ENCODE measurements at places on chromosomes 3 and 15.

- no peak for DNase-seq
Observed at GRCh38 chr15:101686718-101687117, 34.5 kb upstream of the TM2D3 start.

GRCh38 chr3:14177580-14178246 is 688 bp downstream of the XPC start:
- no peak for DNase-seq

DNA sequence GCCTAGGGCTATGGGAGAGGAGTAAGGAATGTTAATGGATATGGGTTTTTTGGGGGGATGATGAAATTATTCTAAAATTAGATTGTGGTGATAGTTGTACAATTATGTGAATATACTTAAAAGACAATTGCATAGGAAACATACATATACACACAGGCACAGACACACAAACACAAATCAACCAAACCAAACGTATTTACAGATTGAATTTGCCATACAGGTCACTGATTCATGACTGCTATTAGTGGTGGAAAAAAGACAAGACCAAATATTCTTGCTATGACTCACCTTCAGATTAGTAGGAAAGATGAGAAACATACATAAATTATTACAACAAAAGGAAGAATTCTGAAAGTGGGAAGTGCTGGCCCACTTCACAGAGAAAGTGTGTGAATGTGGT is 85.3 kb downstream of the C3orf38 start:
- DNase-seq, result no peak

DNA sequence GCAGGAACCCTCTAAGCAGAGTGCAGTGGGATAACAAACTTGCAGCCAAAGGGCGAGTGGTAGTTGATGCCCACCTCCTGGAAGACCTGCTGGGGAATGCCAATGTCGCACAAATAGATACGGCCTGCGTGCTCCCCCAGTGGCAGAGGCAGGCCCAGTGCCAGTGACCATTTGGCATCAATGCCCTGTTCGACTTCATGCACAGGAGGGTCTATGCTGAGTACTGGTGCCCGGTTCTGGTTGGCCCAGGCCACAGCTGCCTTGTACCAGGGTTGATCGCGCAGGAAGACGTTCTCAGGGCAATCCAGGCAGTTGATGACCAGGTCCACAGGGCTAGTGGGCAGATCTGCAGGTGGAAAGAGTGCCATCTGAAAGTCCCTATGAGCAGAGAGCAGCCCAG is 17.0 kb downstream of the CLK3 start:
- DNase-seq, result no peak

DNA sequence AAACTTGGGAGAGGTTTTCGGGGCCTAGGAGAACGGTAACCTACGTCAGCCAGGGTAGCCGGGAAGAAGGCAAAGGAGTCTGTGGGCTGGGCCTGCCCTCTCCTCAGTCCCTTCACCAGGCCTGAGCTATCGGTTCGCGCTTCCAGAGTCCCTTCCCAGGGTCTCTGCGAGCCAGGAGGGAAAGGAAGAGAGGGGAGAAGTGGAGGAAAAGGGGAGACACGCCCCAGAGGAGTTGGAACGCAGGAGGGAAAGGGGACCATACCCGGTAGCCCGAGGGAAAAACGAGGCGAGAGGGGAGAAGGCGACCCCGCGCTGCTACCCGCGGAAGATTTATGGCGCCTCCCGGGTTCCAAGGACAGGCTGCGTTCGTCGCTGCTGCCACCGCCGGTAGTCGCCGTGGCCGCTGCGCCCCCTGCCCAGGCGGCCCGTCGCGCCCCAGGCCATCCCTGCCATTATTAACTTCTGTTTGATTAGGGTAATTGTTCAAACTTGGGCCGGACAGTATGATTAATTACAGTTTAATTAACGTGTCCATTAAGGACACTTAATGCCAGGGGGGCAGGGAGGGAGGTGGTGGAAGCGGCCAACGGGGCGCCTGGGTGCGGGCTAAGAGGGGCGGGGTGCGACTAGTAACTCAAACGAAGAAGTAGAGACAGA is 3.4 kb upstream of the SKOR1 start:
- no peak for DNase-seq

DNA sequence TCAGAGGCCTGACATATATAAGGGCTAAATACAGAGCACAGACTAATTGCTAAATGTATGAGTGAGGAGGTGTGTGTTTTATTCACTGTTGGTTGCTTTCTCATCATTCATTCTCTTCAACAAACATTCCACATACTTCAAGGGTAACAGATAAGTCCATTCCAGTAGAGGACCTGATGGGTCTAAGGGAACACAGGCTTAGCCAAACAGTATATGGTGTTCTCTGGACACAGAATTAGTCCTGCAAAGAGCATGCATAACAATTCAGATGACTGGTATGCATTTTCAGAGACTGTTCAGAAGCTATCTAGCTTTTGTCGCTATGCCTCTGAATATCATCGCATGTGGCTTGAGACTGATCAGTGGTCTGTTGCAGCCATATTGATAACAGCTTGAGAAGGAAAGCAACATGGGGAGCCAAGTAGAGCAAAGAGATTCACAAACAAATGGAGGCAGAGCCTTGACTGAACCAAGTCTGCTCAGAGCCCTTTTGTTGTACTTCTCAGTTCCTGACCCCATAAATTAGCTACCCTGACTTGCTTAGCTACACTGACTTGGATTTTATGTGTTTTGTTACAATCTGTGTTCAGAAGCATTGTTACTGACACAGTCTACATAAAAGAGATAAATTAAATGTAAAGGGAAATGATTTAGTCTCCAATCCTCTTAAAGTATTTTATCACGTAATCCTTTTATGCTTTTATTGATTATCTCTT is 1178.7 kb downstream of the ROBO1 start:
- DNase-seq, result no peak

DNA sequence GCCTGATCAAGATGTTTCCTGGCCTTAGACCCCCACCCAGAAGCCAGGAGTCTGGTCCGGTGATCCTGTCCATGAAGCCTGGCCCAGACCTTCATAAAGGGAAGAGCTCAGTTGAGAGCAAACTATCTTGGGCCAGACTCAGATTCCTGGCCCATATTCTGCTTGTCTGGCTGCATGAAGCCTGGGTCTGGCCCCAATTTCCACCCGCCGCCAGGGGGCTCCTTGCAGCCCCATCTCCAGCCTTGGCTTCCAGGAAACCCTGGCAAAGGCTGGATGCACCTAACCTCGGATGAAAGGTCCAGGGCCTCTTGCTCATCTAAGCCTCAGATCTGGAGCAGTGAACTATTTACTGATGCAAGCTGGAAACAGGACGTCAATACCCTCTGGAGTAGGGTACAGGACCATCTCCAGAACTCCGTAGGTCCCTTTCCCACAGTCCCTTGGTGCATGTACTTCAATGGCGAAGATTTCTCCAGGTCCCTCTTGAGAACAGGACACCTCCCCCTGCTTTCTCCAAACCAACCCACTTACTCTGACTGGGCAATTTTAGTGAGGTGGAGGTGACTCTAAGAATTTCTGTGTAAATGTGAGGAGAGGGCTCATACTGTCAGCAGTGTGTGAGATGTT is 5.6 kb downstream of the FOXL2 start:
- DNase-seq, result peak; percentile 57

GRCh38 chr15:28896951-28897350 is 11.2 kb downstream of the APBA2 start:
- DNase-seq, result no peak

DNA sequence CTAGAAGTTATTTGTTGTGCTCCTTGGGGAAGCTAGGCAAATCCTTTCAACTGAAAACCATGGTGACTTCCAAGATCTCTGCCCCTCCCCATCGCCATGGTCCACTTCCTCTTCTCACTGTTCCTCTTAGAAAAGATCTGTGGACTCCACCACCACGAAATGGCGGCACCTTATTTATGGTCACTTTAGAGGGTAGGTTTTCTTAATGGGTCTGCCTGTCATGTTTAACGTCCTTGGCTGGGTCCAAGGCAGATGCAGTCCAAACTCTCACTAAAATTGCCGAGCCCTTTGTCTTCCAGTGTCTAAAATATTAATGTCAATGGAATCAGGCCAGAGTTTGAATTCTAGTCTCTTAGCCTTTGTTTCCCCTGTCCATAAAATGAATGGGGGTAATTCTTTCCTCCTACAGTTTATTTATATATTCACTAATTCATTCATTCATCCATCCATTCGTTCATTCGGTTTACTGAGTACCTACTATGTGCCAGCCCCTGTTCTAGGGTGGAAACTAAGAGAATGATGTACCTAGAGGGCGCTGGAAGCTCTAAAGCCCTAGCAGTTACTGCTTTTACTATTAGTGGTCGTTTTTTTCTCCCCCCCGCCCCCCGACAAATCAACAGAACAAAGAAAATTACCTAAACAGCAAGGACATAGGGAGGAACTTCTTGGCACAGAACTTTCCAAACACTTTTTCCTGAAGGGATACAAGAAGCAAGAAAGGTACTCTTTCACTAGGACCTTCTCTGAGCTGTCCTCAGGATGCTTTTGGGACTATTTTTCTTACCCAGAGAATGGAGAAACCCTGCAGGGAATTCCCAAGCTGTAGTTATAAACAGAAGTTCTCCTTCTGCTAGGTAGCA is 657 bp downstream of the PATL2 start:
- DNase-seq, result peak; percentile 57

DNA sequence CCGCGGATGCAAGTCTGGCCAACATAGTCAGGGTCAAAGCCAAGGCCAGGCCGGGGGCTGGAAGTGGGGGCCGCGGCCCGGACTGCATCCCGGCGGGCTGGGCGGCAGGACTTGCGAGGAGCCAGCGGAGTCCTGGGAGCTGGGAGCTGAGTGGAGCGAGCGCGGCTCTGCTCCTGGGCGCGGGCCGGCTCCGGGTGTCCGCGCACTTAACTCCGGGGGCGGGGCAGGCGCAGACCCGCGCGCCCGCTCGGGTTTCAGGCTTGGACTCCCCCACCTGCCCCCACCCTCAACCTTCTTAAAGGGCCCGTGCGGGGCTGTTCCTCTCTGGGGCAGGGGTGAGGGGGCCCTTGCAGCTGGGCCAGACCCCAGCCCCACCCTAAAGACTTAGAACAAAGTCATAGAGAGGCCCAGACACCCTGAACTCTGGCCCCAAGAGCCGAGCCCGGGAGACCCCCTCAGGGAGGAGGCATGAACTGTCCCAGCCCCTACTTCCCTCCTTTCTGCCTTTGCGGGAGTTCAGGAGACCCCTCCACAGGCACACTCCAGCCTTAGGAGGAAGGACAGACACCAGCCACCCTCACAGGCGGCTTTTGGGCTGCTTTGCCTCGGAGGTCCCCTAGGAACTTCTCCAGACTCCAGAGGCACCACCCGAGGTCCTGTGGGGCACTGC is at the start of gene CSPG4:
TSS of gene CSPG4 (minus strand) at position 181 of the 670 bp plus-strand sequence. CDS start at position 88, 93 bp downstream.
- DNase-seq, result no peak

DNA sequence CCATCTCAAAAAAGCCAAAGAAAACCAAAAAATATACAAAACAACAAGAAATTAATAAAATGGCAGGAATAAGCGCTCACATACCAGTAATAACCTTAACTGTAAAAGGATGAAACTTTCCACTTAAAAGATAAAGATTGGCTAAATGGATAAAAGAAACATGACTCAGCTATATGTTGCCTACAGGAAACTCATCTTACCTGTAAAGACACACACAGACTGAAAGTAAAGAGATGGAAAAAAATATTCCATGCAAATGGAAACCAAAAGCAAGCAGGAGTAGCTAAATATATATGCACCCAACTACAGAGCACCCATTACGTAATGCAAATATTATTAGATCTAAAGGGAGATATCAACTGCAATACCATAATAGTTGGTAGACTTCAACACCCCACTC is 49.7 kb downstream of the ADAM10 start:
- DNase-seq, result no peak

DNA sequence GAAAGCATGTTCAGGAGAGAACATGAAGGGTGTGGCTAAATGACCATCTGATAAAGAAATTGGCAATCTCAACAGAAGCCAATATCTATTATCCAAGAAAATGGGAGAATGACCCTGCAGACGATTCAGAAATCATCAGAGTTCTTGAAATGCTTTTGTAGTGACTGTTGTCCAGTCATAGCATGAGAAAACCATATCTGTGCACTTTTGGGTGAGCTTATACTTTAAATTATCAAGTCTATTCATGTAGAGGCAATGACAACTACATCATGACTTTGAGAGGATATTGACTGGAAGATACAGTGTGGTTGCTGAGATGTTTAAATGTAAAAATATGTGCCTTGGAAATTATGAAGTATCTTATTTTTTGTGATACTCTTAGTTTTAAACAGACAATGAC is 57.6 kb upstream of the AZI2 start:
- DNase-seq, result no peak

DNA sequence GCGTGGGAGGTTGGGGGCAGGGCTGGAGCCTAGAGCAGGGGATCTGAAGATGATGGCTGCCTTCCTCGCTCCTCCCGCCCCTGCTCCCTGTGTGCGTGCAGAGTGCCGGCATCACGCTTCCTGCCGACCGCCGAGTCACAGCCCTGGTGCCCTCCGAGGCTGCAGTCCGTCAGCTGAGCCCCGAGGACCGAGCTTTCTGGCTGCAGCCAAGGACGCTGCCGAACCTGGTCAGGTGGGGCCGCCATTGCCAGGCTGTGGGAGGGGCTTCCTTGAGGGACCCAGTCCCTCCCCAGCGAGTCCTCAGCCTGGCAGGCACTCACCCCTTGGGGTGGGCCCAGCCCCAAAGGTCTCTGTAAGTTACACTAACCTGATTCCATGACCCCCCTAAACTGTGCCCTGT is 17.6 kb downstream of the STAB1 start:
- DNase-seq, result no peak

DNA sequence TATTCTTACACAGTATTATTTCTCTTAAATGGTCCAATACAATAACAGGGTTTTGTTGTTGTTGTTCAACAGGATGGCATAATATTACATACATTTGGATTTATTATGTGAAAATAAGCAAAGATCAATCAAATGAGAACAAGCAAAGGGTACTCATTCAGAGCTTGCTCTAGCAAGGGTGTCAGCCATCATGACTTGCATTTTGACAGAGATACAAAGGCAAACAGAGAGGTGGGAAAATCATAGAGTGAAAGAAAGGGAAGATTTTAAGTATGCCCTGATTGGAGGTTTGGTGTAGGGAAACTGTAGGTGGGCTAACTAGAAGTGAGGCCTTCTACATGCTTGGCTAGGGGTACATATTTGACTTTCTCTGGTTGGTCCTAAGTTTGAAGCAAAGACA is 109.1 kb upstream of the BCHE start:
- no peak for DNase-seq

GRCh38 chr3:12465836-12466225 is 18.4 kb upstream of the TSEN2 start:
- DNase-seq, result no peak

GRCh38 chr3:72238010-72238691 is 453.2 kb upstream of the PROK2 start:
- DNase-seq, result no peak

GRCh38 chr15:39491115-39491885 is 89.6 kb upstream of the THBS1 start:
- no peak for DNase-seq

- DNase-seq, result no peak
Observed at GRCh38 chr3:175207361-175207760, 348.2 kb downstream of the NAALADL2 start.

GRCh38 chr3:21830541-21830940 is 79.5 kb upstream of the ZNF385D start:
- DNase-seq, result no peak

- DNase-seq, result no peak
Observed at GRCh38 chr3:173819368-173819767, 421.8 kb downstream of the NLGN1 start.
